ENCODE measurements at places on chromosomes 2 and 18.
A peak's percentile ranks its signal among the peaks of the same experiment; 100 is the strongest.

- peak; percentile 40 for DNase-seq
Measured at GRCh38 chr2:148926291-148926961, 51.4 kb downstream of the KIF5C start.

- DNase-seq: no peak
Measured at GRCh38 chr2:172248381-172248780, 145.7 kb upstream of the DLX2 start.

DNA sequence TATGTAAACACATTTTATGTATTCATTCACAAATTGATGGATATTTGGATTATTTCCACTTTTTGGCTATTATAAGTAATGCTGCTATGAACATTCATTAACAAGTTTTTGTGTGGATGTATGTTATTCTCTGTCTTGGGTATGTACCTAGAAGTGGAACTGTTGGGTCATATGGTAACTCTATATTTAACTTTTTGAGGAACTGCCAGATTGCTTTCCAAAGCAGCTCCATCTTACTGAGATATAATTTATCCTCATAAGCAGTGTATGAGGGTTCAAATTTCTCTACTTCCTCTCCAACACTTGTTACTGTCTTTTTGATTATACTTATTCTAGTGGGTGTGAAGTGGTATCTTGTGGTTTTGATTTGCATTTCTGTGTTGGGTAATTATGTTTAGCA lies 7.1 kb upstream of the EML6 start:
- no peak for DNase-seq

DNA sequence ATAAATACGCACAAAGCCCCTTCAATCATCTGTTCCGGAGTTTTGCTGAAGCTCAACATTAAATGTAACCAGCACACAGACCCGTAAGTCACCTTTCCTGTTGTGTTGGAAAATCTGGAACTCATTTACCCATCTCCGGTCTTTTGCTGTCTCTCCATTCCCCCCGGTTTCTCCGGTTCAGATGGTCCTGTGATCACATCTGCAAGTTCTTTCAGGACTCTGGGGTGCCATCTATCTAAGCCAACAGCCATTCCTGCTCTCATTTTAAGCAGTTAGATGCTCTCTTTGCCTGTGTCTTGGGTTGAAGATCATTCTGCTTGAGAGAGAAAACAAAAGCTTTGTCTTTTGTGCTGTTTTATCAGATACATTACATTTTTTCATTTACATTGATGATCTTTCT lies 91.7 kb upstream of the TGIF1 start:
- DNase-seq: no peak

DNA sequence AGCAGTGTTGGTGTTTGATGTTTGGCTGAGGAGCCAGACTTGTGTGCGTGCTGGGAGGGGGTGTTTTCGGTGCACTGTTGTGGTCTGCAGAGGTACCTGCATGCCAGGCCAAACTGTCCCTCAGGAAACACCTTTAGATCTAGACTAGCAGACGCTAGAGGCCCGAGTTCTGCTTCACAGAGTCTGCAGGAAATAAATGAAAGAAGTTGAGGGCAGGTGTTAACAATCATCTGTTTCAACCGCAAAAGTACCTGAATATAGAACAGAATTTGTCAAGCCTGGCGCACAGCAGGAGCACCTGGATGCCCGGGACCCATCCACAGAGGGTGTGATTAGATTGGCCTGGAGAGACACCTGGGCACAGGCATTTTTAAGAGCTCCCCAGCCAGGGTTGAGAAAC lies 40.5 kb upstream of the REL start:
- no peak for DNase-seq

DNA sequence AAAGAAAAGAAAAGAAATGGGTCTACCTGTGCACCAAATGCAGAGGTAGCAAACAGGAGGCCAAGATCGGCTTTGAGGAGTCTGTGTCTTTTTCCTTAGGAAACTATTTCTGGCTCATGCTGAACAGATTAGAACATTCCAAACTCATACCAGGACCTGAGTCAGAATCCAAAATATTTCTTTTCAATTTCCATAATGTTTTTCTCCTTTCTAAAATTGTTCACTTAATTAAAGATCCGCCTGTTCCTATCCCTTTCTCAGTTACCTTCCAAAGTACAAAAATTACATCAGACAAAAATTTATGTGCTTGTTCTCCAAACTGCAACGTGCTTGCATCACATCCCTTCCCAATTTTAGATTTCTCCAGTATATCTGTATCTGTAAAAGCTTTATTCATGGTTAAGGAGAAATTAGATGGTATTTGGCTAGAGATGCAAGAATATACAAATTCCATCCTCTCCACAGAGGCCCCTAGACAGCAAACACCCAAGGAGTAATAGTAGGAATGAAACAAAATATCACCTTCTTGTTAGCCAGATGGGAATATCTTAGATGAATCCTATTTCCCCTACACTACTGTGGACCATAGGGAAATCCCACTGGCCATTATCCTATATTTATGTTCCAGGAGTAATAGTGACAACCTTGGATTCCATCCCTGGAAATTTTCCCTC lies 130.6 kb downstream of the LNPK start:
- no peak for DNase-seq

DNA sequence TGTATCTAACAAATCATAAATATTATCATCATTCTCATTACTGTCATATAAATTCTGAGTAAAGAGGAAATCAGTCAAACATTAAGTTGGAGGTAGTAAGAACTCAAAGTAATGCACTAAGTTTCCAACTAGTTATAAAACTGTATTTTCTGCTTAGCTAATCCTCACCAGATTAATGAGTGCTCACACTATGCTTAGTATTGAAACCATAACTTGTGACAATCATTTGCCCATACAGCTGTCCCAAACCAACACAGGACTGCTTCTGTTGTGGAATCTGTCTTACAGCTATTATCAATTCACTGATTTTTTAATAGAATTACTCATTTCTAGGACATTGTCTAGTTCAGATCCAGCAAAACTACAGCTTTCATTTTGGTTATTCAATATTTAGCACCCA lies 41.5 kb upstream of the TANK start:
- no peak for DNase-seq
